ENCODE measurements at places on chromosomes 1 and 21. TPM values are rescaled to one million over a fixed set of nuclear protein-coding genes. Genes with fewer than 3 reads are reported as not detected.

RFX5 gene
- total RNA-seq: 79.8 TPM

OLFML2B gene
- not detected for total RNA-seq

TAL1 gene
- 0.28 TPM for total RNA-seq

AKR7A3 gene
- 0.82 TPM for total RNA-seq

HAO2 gene
- total RNA-seq: not detected

ADAMTS1 gene
- 0.40 TPM for total RNA-seq

LCE1F gene
- not detected for total RNA-seq

SLC1A7 gene
- total RNA-seq: not detected

CLDN17 gene
- not detected for total RNA-seq

C1orf210 gene
- 0.32 TPM for total RNA-seq

TRNP1 gene
- total RNA-seq: not detected
